ENCODE measurements at places on chromosomes 6 and 20.

GRCh38 chr20:35903843-35904242, 50.5 kb downstream of the SCAND1 start:
- DNase-seq, result no peak

- no peak for DNase-seq
Observed at GRCh38 chr6:72930556-72931132, 294.7 kb downstream of the KHDC1L start.

- no peak for DNase-seq
Observed at GRCh38 chr6:73712535-73713173, 16.7 kb downstream of the CD109 start.

GRCh38 chr6:89830170-89830809, 610 bp downstream of the CASP8AP2 start:
- no peak for DNase-seq

GRCh38 chr6:170037541-170038250, 253.2 kb downstream of the DLL1 start:
- DNase-seq, result no peak

DNA sequence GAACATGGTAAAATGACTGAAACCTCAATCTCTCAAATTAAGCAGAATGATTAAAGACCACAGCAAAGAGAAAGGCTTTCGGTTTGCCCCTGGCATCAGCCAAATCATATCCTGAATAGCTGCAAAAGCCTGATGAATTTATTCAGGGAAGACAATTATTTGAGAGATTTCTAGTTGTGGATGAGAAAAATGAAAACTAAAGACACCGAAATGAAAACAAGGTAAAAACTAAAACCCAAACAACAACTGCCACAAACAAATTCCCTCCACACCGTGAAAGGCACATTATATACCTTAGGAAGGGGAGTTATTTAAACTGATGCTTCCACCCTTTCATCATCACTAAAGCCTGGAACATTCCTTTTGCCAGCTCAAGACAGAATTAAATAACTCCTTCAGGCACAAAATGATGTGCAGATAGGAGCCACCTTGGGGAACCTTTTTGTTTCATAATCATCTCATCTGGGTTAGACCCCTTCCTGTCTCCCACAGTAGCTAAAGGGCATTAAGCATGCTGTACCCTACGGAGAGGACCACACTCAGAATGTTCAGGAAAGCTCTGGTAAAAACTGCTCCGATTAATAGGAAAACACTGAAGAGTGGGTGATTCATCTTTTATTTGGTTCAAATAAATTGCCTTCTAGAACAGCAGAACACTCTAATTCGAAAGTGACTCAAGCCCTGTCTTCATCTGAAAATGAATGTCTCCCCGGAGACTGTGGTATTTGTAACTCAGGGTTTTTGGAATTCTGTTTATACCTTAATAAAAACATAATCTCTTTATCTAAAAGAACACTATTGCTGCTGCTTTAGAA, 9.1 kb upstream of the ANKRD60 start:
- no peak for DNase-seq

DNA sequence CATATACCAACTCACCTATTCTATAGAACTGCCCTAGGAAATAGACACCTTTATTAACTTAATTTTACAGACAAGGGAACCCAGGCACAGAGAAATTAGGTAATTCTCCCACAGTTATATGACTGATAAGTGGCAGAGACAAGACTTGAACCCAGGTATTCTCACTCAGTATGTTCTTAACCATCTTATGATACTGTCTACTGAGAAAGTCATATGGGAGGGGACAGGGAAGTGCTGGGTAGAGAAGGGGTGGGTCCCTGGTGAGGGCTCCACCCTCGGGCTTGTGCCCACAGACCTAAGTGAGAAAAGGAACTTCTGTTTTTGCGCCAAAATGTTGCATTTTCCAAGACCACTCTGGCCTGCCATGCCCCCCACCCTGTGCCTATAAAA, 123.5 kb downstream of the RNF144B start:
- no peak for DNase-seq

DNA sequence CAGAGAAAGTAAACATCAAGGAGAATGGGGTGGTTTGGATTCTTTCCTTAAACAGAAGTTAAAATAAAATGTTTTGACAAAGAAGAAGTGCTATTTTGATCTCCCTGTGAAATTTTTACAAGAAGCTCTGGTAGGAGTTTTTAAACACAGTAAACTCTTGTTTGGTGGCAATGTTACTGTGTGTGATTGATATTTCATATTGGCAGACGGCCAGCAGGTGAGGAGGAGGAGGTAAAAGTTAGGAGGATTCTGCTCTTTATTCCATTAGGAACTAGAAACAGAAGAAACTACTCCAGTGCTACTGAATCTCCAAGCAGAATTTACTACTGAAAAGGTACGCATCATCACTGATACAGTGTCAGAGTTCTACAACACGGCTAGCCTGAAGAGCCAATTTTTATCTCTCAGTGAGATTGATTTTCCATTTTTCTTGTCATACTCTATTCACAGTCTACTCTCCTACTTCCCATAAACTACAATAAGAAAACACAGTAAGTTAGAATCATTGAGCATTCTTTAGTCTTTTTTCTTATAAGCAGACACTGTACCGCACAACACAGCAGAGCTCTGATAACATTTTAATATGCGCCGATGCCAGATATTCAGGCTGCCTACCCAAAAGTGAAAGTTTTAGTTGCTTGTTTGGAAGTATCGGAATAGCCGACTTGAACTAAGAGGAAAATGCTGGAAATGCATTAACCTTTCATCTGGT, 21.2 kb upstream of the AFDN start:
- no peak for DNase-seq

Data from T-helper 2 cell treated with Interferon-gamma antibody and Interleukin-4, amounts not matched to agents 5 μg/mL and 100 μg/mL, for 36 hours (primary cell).